NCI-H2029 (cell line): ENCODE measurements at places on chromosomes 4 and X.

DNA sequence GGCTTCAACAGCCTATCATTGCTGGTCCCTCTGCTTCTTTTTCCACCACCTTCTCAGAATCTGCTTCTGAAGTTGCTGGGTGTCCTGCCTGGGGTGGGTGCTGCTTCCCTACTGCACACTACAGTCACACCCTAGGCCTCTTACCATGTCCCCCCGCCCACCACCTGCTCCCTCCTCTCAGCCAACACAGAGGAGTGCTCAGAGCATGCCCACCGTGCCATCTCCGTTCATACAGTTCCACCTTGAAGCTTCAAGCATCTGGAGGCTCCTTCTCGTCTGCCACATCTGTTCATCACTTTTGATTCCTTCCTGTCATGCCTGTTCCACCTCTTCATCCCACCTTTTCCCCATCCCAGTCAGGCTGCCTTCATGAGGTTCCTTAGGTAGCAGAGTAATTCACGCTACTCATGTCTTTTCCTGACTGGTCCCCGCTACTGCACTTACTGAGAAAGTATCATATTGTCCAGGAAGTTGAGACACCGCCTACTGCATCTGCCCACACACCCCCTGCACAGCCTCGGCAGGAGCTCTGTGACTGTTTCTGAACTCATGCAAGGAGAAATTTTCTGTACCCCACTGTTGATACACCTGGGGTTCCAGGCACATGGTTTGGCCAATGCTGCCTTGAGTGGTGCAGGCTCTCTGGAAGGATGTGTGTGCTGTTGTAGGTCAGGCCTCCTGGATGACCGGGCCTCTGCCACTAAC lies 39.5 kb downstream of the HADH start:
- no peak for DNase-seq

- DNase-seq = no peak
Observed at GRCh38 chr4:103011378-103012025, 8.0 kb downstream of the SLC9B1 start.

DNA sequence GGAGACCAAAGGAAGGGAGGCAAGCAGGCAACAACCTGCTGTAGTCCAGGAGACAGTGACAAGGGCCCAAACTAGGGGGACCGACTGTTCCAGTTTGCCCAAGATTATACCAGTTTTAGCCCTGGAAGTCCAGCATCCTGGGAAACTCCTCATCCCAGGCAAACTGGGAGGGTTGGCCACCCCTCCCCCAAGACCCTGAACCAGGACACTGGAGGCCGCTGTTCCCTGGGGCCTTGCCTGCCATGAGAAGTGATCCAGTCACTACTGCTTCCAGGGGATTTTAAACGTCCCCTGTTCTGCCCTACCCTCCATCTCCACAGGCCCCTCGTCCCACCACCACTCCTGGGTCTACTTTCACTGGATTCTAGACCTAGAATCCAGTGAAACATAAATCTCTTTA lies 4.3 kb upstream of the DGAT2L6 start:
- DNase-seq = no peak

DNA sequence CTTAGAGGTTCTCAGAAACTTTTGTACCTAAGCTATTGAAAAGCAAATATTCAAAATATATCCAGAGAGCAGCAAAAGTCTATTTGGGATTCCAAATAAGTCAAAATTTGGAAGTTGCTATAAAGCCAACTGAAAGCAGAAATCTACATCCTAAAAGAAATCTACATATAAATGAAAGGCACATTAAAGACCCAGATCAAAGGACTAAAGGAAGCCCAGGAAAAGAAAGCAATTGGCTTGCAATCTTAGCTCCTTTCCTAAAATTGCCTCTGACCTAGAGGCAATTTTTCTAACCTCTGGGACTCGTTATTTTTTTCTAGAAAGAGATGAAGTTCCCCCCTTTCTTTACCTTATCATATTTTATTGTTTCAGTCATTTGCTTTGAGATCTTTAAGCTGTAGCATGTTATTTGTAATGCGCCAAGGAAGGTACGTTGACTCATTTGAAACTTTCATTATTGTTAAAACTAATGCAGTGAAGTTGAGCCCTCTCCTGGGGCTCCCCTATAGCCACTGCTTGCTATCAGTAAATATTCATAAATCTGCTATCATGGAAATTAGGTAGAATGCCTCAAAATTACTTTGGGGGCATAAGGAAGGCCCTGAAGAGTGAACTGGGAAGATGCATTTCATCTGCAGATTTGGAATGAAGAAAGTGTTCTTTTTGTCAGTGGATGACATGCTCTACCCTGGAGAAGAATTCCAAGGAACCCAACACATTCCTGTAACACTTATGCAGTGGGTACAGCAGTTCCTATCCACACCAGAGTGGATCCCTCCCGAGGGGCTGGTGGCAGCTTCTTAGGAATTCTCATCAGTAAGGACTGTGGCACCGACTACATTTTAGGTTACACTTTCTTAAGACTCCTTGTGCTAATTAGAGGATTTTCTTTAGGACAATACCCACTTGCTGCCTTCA lies 177.8 kb upstream of the IGFBP7 start:
- DNase-seq = no peak

DNA sequence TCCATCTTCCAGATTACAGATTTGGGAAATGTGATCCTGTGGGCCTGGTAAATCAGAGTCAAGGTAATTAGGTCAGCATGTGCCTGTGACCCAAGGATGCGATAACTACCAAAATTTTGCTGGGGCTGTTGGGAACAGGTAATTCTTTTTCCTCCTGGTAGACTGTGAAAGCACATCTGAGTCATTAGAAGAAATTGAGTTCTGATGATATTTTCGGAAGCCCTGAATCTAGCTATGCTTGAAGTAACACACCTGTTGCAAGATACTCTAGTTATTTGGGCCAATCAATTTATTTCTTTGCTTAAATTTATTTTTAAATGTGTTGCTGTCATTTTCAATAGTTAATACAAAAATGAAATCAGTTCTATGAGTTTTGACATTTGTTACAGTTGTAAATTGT lies 903.6 kb downstream of the RPA4 start:
- DNase-seq = no peak

GRCh38 chrX:136202889-136203288 lies 48.3 kb downstream of the MAP7D3 start:
- DNase-seq = no peak

DNA sequence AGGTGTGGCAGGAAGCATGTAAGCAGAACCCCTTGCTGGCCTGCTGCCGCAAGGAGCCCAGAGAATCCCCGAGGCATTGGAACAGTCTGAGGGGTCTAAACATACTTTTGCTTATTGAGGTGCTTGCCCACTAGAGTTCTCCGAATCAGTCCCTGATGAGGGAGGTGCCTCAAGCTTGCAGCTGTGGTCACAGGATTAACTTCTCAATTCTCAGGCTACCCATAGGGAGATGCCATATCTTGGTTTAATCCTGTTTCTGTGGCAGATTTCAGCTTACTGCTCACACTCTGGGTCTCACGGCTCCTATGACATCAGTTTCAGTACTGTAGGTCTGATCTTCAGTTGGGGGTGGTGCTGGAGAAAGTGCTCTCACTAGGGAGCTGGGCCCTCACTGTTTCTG lies 39.9 kb downstream of the CCNG2 start:
- no peak for DNase-seq

DNA sequence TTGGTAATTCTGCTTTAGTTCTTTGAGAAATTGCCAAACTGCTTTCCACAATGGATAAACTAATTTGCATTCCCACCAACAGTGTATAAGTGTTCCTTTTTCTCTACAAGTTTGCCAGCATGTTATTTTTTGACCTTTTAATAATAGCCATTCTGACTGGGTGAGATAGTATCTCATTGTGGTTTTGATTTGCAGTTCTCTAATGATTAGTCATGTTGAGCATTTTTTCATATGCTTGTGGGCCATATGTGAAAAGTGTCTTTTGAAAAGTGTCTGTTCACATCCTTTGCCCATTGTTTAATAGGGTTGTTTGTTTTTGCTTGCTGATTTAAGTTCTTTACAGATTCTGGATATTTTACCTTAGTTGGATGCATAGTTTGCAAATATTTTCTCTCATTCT lies 25.9 kb downstream of the ENPEP start:
- DNase-seq = no peak

- no peak for DNase-seq
Observed at GRCh38 chr4:172806841-172807240, 361.8 kb upstream of the GALNT7 start.

GRCh38 chr4:77193511-77194102 lies 36.6 kb downstream of the CCNG2 start:
- no peak for DNase-seq

- DNase-seq = peak; percentile 64
Observed at GRCh38 chr4:159175085-159175988, 72.5 kb downstream of the RAPGEF2 start.

- DNase-seq = no peak
Observed at GRCh38 chrX:112254896-112255295, 172.3 kb upstream of the TRPC5 start.

GRCh38 chr4:174449944-174450785 lies 72.1 kb downstream of the HPGD start:
- no peak for DNase-seq

DNA sequence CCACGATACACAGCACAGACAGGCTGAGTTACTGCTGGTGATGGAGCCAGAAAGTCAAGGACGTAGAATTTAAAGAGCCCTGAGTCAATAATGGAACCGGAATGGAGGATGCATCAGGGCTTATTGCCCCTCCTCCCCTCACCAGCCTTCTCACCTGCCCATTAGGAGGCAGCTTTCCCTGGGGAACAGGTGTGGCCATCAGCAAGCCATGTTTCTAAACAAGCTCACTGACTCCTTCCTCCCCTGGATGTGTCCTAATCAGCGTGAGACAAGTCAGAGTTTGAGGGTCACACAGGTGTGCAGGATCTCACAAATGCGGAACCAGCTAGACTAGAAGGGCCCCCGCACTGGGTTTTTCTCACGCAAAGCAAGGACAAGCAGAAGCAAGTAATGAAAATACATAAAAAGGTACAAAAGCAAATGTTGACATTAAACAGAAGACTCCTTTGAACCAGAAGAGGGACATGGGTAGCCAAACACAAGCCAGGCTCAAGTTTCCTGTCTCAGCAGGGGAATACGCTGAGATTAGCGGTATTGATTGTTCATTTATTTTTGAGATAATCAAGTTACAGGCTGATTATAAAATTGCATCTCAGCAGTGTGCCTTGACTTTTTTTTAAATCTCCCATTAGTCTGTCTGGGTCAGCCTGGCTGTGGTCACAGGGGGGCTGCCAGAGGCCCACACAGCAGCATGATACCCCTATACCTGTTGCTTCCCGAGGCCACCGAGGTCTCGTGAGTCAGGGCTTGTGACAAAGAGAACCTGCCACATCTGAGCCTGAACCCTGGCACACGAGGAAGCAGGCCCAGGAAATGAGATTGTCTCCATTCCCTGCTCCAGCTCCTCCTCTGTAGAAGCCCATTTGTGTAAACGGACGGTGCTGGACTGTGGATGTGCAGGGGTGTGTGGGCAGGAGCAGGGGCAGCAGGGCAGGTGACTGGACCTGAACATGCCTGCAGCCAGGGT lies 37.4 kb downstream of the CCKAR start:
- peak; percentile 89 for DNase-seq

DNA sequence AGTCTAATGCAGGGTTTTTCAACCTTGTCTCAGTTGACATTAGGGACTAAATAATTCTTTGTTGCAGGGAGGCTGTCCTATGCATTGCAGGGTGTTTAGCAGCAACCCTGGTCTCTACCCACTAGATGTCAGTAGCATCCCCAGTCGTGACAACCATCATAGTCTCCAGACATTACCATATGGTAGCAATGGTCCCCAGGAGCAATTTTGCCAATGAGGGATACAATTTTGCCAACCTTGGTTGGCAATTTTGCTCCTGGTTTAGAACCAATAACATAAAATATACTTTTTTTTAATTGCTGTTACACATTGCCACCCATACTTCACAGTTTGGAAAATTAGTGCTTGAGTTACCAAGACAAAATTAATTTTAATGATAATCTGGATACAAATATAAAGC lies 6.0 kb downstream of the EREG start:
- peak; percentile 5 for DNase-seq

DNA sequence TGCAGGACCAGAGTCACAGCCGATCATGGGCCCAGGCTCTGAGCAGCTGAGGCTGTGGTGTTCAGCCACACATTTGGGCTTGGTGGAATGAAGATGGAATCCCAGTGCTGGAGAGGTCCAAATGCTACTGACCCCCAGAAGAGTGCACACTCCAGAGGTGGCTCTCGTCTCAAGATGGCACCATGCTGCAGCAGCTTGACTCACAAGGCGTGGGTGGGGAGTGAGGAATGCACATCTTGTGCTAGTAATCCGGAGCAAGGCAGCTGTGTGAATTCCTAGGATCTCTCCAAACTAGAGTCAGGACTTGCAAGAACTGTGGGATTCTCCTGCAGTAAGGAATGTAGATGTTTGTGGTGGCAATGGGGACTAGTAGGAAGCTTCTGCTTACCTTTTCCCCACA lies 28.7 kb downstream of the RAB28 start:
- DNase-seq = no peak

DNA sequence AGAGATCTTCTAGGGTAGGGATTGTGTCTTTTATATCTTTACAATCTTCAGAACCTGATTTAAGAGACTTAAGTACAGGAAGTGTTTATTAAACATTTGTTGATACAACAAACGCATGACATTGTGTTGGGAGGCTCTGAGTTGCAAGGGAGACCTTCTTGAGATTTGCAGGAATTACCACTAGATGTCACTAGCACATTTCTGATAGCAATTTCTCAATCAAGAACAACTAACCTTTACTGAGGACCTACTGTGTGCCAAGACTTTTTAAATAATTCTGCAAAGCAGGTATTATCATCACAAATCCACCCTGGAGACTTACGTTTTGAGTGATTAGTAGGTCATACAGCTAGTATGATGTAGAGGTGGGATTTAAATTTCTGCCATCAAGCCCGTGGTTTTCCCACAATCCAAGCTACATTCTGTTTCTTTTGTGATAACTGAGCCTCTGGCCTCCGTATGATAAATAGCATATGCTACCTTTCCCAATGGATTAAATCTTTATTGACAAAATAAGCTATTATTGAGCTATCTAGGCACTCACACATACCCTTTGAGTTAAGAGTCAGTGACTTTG lies 986.0 kb downstream of the CCSER1 start:
- DNase-seq = no peak

- DNase-seq = no peak
Observed at GRCh38 chr4:109658871-109659410, 44.3 kb downstream of the CASP6 start.

DNA sequence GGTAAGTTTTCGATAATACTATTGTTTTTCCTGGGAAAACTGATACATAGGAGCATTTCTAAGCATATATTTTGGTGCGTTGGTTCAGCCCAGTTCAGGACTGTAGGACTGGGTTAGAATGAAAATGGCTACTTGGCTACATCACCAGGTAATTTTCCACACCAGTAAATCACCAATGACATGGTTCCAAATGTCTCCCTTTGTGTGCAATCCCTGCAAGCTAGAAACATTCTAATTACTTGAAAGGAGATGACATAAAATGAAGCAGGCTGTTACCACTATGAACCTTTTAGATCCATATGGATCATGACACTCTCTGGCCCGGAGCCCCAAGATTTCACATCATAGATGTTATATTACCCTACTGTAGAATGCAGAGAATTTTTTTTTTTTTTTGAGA lies 577.4 kb upstream of the FTHL17 start:
- no peak for DNase-seq
